ENCODE measurements at places on chromosomes 7 and 10.
A peak's percentile ranks its signal among the peaks of the same experiment; 100 is the strongest.

- no peak for DNase-seq
These were observed 7.1 kb downstream of the FKBP14 start for GRCh38 chr7:30019387-30019786.

DNA sequence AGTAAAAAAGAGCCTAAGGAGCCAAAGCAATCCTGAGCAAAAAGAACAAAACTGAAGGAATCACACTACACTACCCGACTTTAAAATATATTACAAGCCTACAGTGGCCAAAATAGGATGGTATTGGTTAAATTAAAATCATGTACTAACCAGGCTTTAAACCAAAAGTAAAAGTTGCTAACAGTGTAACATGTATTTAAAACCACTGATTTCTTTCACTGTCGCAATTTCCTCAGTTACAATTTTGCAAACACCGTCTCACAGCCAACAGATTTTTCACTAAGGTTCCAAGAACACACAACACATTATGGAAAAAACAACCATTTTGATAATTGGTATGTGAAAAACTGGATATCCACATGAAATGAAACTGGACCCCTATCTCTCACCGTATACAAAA is 74.0 kb downstream of the JMJD1C start:
- no peak for DNase-seq

- DNase-seq = no peak
These were observed 11.6 kb downstream of the MICALL2 start for GRCh38 chr7:1447551-1448244.

DNA sequence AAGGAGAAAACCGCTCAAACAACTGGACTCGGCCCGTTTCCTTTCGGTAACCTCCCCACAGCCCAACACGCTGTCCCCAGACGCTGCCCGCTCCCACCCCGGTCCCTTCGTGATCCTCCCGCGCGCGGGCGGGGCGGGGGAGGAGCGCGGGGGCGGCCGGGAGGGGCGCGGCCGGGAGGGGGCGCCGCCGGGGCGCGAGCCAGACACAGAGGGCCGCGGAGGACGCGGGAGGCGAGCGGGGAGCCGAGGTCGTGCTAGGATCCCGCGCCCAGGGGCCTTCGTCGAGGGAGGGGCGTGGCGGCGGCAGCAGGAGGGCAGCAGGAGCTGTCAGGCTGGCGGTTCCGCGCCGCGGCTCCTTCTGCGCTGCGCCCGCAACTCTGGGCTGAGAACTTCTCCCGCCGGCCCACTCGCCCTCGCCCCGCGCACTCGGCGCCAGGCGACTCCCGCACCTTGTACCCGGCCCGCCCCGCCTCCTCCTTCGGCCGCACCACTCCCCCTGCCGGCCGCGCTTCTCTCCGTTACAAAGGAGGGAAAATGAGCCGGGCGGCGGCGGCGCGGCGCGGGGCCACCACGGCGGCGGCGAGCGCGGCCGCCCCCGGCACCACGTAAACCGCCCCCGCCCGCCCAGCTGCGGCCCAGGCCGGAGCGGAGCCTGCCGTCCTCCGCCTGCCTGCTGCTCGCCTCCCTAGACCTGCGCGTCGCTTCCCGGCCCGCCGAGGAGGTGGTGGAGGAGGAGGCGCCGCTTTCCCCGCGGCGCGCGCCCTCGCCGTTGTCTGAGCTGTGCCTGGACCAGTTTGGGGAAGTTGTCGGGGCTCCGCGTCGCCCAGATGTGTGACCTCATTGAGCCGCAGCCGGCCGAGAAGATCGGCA is at the start of gene CDK14:
TSS of gene CDK14 (plus strand) at position 521 of the 870 bp plus-strand sequence. CDS start at position 828, 307 bp downstream.
- peak; percentile 89 for DNase-seq

DNA sequence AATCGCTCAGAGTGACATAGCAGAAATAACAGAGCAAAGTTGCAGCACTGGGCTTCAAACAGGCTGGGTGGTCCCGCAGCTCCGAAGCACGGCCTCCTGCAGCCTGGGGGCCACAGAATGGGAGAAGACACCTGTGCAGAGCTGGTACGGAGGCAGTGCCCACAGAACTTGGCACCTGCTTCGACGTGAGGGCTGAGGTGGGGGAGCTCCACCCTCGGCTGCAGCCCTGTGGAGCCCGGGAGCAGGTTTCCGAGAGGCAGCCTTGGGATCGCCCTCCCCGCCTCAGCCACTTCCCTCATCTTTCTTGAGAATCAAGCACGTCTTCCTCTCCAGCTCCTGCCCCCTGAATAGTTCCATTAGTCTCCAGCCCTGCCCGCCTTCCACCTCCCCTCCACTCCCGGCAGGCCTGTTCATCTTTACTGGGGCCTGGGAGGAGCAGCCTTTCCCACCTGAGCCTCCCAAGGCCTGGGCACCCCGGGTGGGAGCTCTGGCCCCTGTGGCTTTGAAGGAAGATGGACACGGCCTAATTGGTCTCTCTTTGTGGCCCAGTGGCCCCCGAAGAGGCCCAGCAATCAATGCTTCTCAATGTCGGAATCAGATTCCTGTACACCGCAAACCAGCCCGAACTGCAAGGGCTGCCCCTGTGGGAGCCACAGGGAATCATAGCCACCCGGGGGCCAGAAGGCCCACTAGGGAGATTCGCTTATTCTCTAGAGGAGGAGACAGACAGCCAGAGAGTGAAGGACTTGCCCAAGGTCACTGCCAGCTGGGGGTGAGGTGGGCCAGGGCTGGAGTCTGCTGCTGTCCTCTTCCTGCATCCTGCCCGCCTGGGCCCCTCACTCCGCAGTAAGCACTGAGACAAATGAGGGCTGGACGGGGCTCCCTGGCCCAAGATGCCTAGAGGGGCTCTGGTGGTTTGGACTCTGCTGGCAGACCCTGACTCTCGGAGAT is 17.0 kb upstream of the PCBD1 start:
- DNase-seq = no peak

GRCh38 chr10:83881661-83882060 is 257.6 kb upstream of the GHITM start:
- no peak for DNase-seq

DNA sequence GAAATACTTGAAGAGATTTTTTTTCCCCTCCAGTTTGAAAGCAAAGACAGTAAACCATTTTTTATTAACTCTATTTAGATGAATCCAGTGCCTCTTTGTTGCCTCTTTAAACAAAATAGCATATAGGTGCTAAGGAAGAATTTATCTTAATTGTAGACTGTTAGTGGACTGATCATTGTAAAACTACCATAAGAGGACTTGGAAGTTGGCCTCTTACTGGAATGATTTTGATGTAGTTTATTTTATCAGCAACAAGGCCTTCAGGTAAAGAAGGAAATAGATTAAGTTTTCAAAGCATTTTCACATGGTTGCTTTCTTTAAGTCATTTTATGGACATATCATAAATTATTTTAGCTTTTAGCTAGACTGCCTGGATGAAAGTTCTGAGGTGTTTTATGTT is 53.2 kb downstream of the KLHDC10 start:
- no peak for DNase-seq

DNA sequence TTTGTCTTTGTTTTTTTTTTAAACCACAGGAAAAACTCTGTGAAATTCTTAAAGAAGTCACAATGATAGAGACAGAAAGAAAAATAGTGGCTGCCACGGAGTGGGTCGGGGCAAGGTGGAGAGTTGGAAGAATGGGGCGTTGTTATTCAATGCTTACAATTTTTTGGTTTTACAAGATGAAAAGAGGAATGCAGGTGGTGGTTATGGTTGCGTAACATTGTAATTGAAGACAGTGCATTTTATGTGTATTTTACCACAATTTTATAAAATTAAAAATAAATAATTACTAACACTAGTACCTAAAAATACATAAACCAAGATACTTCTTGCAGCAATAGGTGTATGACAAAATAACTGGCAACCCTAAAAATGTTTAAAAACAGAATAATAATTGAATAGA is 76.9 kb upstream of the VOPP1 start:
- DNase-seq = no peak

DNA sequence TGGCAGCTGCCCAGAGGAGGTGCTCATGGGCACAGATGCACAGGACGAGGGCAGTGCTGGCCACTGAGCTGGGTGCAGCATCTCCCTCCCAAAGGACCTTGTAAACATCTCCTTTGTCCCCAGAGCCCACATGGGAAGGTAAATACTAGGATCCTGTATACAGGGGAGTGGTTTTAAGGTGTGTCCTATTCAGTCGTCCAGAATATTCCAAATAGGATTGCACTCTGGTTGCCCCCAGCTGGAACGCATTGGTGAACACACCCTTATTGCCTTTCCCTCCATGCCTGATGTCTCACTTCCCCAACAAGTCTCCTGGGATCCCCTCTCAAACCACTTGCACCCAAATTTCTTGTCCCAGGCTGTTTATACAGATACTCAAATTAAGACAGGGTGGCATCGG is 152.0 kb upstream of the PCBD1 start:
- no peak for DNase-seq

- no peak for DNase-seq
These were observed 108.4 kb upstream of the SEMA3A start for GRCh38 chr7:84302949-84303348.

GRCh38 chr10:51608211-51608610 is 91.2 kb downstream of the CSTF2T start:
- DNase-seq = no peak

Data from GM20000 (cell line).